ENCODE measurements at places on chromosomes 3 and 15.

- DNase-seq = no peak
These were observed 47.6 kb downstream of the IDH2 start for GRCh38 chr15:90054618-90055097.

GRCh38 chr3:150602426-150603152 is 532 bp upstream of the SELENOT start:
- DNase-seq = no peak

GRCh38 chr15:36465304-36465703 is 114.1 kb upstream of the CDIN1 start:
- DNase-seq = no peak

DNA sequence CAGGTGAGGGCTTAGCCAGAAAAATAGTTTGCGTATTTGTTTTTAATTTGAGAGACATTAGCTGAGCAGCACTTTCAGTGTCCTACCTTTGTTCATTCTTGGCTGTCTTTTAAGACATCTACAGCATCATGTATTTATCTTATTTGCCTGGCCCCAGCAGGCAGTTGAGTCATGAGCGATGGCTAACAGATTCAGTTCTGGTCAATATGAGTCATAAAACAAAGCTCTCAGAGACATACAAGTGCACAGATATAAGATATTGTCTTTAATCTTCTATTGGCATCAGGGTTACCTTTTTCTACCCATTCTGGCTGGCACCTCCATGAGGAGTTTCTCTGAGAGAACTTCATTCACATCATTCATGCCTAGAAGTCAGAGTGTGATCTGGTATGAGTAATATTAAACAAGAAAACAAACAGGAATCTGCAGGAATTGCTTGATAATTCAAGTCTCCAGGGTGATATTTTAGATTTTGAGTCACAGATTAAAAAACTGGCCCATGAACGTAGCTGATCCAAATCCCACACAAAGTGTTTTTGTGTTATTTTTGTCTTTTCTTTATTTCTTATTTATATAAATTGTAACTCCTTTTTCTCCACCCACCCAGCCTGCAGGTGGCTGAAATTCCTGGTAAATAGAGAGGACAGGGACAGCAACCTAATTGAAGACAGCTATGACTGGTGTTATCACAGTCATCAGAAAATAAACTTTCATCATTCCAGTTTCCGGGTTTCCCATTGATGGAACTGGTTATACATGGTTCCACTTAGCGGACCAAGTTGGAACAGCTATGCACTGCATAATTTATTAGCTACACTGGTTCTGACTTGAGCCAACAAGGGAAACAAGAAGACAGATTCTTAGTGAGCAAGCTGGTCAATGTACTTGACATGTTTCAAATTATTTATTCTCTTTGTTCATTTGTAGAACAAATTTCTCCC is 47.3 kb downstream of the PLSCR2 start:
- DNase-seq = no peak

DNA sequence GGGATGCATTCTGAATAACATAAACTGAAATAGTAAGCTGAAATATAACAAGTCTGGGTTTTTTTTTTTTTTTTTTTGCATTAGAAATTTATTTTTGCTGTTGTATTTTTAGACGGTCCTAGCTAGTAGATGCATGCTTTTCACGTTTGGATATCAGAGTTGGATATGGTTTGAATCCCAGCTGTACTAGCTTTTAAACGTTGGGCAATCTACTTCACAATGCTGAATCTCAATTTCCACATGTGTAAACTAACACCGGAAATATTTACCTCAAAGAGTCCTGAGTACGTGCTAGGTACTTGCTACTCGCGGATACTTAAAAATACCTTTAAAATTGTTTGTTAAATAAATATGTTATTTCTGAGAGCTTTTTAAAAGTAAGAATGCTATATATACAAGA is 139.8 kb downstream of the BBX start:
- no peak for DNase-seq

- no peak for DNase-seq
These were observed 995 bp downstream of the CHST14 start for GRCh38 chr15:40471808-40472150.

DNA sequence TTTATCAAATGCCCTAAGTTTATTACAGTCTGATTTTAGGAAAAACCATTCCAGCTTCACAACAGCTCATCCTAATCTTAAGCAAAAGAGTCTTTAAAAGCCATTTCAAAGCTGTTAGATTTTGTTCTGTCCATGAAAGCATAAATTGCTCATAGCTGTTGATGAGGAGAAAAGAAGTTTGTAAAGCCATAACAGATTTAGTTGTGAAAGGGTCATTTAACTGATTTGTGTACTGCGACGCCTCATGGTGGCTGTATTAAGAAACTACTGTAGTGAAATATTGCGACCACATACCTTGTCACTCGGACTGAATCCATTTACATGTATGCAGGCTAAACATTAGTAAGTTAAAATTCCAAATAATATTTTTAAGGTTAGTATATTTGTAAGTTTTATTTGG is 20.9 kb downstream of the BBX start:
- DNase-seq = no peak

GRCh38 chr15:66996094-66996493 is 69.3 kb upstream of the SMAD3 start:
- no peak for DNase-seq

- DNase-seq = no peak
These were observed 41.3 kb downstream of the FAM3D start for GRCh38 chr3:58625196-58625824.

- no peak for DNase-seq
These were observed 69.9 kb downstream of the RHCG start for GRCh38 chr15:89426500-89426899.

GRCh38 chr3:160707187-160707794 is 30.3 kb downstream of the ARL14 start:
- DNase-seq = peak; percentile 46

DNA sequence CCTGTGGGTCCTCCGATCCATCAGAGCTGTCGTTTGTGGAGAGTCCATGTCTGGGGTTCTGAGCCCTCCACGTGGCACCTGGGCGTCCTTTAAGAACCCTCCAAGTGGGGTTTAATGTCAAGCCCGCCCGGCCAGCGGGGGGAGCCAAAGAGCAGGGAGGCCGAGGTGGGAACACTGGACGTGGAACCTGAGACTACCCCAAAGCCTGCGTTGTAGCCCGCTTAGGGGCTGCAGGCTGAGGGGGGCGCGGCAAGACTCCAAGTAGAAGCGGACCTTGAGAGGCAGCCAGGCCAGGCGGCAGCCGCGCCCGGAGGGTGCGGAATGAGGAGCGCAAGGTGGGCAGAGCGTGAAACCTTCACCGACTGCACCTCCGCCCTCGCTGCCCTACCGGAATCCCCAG is 126.2 kb upstream of the ATP10A start:
- DNase-seq = no peak

- no peak for DNase-seq
These were observed 126.7 kb downstream of the TUSC7 start for GRCh38 chr3:116836286-116836685.

DNA sequence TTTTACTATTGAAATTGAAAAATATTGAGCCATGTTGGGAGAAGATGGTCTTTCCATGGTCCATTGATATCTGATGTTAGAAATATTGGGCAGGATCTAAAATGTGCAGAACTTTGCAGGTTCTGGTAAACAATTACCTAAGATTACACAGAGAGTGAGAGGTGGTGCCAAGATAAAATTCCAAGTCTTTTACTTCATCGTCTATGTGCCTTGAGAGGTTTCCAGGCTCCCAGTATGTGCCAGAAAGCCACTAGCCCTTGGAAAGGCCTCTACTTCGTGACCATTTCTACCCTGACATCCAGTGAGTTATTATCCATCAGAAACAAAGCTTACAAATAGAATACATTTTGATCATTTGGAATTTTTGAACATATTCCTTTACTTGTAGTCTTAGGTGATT is 27.6 kb downstream of the CD200 start:
- peak; percentile 23 for DNase-seq

DNA sequence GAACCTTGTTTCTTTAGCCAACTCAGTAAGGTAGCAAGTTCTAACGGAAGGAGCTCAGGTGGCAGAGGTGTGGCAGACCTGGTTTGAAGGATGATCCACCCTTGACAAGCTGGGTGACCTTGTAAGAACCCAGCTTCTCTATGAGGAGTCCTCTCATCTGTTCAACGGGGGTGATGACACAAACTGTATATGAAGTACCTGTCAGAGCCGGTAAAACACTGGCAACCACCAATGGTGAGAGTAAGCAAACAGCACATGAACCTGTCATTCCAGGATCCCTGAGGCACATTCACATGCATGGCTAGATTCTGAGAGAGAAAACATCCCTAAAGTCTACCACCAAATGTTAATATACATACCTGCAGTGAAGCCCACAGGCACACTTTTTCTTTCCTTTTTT is 2.4 kb downstream of the SCAP start:
- no peak for DNase-seq

- DNase-seq = no peak
These were observed 10.9 kb upstream of the CHAC1 start for GRCh38 chr15:40942337-40942854.

- no peak for DNase-seq
These were observed 10.1 kb downstream of the CEP63 start for GRCh38 chr3:134495980-134496379.

DNA sequence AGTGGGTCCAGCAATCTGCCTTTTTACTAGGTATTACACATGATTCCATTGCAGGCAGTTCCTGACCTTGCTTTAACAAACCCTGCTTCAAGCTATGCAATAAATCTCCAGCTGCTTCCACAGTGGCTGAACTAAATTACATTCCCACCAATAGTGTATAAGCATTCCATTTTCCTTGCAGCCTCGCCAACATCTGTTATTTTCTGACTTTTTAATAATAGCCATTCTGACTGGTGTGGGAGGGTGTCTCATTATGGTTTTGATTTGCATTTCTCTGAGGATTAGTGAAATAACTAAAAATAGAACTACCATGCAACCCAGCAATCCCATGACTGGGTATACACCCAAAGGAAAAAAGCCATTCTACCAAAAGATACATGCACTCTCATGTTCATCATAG is 36.4 kb upstream of the DNAJC13 start:
- DNase-seq = no peak

DNA sequence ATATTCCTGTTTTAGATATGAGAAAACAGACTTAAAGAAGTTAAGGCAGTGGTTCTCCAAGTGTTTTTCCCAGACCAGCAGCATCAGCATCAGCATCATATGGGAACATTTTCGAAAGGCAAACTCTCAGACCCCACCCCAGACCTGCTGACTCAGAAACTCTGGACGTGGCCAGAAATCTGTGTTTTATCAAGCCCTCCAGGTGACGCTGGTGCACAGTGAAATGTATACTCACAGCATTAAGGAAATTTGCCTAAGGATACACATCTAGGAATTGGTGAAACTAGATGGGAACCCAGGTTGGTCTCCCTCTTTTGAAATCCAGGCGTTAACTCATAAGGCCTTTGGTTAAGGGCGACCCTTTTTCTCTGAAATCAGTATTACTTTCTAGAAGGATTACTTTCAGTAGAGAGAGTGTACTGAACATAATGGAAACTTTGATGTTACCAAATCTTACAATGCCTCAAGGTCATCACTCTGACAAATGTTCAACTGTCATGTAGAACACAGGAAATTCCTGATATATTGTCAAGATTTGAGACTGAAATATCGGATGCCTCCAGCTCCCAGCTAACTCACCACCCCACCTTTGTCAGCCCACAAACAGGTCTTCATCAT is 910.2 kb downstream of the ROBO1 start:
- no peak for DNase-seq

DNA sequence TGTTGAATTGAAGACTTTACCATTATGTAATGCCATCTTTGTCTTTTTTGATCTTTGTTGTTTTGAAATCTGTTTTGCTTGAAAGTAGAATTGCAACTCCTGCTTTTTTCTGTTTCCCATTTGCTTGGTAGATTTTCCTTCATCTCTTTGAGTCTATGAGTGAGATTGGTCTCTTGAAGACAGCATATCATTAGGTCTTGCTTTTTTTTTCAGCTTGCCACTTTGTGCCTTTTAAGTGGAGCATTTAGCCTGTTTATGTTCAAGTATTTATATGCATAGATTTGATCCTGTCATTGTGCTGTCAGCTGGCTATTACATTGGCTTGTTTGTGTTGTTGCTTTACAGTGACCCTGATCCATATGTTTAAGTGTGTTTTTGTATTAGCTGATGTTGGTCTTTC is 131.8 kb downstream of the ZIC1 start:
- DNase-seq = no peak

DNA sequence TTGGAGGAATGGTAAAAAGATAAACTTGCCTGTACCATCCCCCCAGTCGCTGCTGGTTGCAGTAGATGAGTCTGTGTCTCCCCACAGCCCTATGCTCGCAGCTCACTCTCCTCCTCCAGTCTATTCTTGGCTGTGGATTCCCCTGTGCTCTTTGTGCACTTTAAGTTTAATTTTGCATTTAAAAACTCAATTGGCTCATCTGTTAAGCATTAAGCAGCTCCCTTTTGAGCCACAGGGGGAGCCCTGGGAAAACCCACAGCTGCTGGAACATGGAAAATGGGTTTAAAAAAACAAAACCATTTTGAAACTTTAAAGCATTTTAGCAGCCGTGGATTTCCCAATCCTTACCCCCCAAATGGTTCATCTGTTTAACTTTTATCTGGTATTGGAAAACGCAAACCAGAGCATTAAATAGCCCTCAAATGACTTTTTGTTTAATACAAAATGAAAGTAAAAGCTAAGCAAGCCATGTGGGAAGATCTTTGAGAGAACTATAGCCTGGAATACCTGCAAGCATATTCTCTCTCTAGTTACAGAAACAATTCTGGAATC is 536.9 kb downstream of the ZIC1 start:
- DNase-seq = peak; percentile 75

- DNase-seq = no peak
These were observed 328.2 kb upstream of the LRRFIP2 start for GRCh38 chr3:37502621-37503020.

- DNase-seq = no peak
These were observed 87.5 kb downstream of the KCNMB2 start for GRCh38 chr3:178623666-178624255.

DNA sequence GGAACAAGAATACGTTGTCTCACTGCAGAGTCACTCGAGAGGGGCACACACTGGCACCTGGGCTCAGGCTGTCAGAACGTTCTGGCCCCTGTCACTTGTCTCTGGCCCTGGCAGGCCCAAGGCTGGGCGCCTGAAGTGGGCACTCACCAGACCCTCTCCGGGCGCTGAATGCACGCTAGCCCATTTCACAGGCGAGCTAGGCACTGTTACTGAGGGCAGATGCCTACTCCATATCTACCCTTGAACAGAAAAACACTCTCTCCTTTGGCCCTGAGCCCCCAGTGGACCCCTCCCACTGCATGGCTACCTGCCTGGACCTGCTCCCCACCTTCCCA is 42.3 kb upstream of the IQSEC1 start:
- DNase-seq = no peak

GRCh38 chr3:187720337-187720670 is 17.9 kb upstream of the RTP2 start:
- no peak for DNase-seq

DNA sequence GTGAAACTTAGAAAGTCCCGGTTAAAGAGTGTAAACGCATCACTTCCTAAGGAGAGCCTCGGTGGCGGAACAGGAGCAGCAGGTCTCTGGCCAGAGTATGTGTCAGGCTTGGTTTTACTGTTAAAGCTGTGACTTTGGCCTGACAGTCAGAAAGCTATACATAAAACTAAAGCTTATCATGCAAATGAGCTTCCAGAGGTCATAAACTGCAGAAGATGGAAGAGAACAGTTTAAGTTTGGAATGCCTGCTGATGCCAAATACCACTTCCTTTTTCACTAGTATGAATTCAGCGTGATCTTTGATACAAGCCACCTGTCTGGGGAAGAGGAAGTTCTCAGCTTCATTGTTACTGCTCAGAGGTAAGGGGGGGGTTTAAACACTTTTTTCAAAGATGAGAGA is 125.1 kb upstream of the CTDSPL start:
- DNase-seq = no peak

All from hindlimb muscle (tissue), 1 donor.